Stimulated activated CD8-positive, alpha-beta memory T cell treated with anti-CD3 and anti-CD28 coated beads, Interleukin-7, amount 100 ng/mL, for 1 hour (primary cell): ENCODE measurements at places on chromosomes 1 and 21.

- DNase-seq, result no peak
Measured at GRCh38 chr1:36095760-36096405, 7.2 kb downstream of the ADPRS start.

DNA sequence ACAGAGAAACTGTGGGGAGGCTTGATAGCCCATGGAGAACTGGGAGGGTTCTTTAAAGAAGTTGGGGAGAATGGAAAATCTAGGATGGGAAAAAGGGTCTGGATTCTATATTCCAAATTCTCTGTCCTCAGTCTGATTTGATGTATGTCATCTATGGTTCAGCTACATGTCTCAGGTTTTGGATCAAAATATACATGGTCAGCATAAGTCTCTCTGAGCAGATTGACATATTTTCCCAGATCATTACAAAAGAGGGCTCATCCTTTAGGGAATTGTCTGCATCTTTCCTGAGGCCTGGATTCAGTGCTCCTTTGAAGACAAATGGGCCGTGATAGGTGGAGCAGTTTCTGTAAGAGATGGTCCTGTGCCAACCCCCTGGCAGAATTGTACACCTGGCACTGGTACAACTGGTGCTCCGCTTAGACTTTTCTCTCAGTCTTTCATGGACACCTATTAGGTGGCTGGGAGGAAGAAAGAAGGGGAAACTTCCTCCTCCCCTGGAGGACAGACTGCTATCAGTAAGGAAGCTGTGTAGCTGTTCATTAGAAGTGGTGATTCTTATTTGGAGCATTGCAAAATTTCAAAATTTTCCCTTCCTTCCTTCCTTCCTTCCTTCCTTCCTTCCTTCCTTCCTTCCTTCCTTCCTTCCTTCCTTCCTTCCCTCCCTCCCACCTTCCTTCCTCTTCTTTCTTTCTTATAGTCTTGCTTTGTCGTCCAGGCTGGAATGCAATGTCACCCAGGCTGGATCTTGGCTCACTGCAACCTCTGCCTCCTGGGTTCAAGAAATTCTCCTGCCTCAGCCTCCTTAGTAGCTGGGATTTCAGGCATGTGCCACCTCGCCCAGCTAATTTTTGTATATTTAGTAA is 26.1 kb upstream of the RGL1 start:
- DNase-seq, result no peak

DNA sequence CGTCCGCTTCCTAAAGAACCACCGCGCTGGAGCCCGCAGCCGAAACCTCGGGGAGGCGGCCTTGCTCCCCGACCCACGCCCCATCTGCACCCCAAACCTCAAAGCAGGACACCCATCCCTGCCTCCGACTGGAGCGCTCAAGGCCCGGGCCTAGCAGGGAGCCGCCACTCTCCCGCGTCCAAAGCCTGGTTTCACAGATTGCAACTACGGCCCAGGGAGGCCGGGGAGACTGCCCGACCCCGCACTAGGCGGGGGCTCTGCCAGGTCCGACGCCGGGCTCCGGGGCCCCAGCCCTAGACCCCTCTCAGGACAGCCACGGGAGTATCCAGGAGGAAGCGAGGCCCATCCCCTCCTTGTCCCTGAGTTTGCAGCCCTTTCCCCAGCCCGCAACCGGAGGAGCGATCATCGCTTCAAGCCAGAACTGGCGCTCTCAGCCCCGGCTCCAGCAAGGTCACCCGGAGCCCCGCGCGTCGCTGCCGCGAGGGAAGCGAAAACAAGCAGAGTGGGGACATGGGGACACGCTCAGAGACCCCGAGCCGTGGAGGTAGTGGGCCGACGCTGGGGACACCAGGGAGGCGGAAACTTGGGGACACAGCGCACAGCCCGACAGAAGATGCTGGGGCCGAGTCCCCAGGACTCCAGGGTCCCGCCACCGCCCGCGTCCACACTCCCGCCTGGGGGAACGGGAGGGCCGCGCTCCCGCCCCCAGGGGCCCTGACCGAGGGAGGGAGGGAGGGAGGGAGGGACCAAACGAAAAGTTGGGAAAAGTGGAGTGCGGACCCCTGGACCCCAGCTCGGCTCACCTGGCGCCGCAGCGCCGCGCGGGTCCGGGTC is 433 bp downstream of the TMEM200B start:
- no peak for DNase-seq

- DNase-seq, result no peak
Measured at GRCh38 chr1:199073166-199073565, 434.3 kb downstream of the PTPRC start.

- no peak for DNase-seq
Measured at GRCh38 chr1:83763361-83764095, 235.4 kb downstream of the TTLL7 start.

GRCh38 chr1:53740621-53741105 is 1.7 kb upstream of the GLIS1 start:
- no peak for DNase-seq

GRCh38 chr1:174654560-174654959 is 206.8 kb downstream of the GPR52 start:
- DNase-seq, result no peak

DNA sequence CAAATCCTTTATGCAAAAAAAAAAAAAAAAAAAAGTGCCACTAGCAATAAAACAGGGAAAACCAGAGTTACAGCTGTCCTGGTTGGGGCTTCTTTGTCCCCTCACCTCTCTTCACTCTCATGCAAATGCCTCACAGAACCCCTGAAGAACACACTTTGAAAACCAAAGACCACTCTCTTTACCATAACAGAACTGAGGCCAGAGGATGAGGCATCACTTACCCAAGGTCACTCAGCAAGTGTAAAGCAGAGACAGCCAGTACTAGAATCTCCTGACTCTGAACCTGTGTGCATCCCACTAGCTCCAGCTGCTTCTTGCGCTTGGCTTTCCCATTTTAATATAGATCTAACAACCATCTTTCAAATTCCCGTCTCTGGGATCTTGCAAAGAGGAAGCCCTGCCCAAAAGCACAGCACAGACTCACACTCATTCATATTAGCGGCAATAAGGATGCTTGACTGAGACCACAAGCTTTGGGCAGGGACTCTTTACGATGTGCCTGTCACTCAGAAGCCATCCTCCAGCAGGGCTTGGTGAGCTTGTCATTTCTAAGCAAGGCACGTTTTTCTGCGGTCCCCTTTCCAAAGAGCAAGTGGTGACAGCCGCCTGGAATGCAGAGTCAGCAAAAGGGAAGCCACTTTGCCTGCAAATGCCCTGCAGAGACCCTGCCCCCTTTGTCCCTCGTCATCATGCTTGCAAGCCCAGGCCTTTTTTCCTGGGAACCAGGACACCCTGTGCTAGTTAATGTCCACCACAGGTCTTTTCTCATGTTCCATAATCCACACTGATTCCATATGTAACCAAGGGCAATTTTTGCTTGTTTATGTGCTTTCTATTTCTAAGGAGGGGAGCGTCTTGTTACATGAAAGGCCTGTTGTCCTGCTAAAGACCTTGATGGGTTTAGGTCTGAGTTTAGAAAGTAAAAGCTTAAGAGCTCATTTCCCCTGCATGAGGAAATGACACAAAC is 76.5 kb upstream of the NFIA start:
- DNase-seq, result no peak
